ENCODE measurements at places on chromosomes 12 and 14. TPM values are rescaled to one million over a fixed set of nuclear protein-coding genes. Genes with fewer than 3 reads are reported as not detected.

RFLNA gene
- total RNA-seq: not detected

GPR135 gene
- 0.14 TPM for total RNA-seq

MFAP5 gene
- 15.3 TPM for total RNA-seq

KLRD1 gene
- total RNA-seq: under 0.01 TPM

AREL1 gene
- total RNA-seq: 24.8 TPM

CNOT2 gene
- total RNA-seq: 61.6 TPM

KRT78 gene
- 2.2 TPM for total RNA-seq

TMEM106C gene
- 66.2 TPM for total RNA-seq

RPGRIP1 gene
- not detected for total RNA-seq

ARHGDIB gene
- 33.1 TPM for total RNA-seq

PDE3A gene
- 0.14 TPM for total RNA-seq

RASSF8 gene
- total RNA-seq: 7.6 TPM

POTEG gene
- not detected for total RNA-seq

MAP1LC3B2 gene
- total RNA-seq: not detected

C2CD5 gene
- total RNA-seq: 12.8 TPM

CIROP gene
- not detected for total RNA-seq

FAIM2 gene
- total RNA-seq: not detected

FLRT2 gene
- total RNA-seq: 41.2 TPM
